Gastrocnemius medialis (tissue), 4 donors: ENCODE measurements at places on chromosomes 4 and X. TPM values are rescaled to one million over a fixed set of nuclear protein-coding genes. Genes with fewer than 3 reads are reported as not detected.

DNA sequence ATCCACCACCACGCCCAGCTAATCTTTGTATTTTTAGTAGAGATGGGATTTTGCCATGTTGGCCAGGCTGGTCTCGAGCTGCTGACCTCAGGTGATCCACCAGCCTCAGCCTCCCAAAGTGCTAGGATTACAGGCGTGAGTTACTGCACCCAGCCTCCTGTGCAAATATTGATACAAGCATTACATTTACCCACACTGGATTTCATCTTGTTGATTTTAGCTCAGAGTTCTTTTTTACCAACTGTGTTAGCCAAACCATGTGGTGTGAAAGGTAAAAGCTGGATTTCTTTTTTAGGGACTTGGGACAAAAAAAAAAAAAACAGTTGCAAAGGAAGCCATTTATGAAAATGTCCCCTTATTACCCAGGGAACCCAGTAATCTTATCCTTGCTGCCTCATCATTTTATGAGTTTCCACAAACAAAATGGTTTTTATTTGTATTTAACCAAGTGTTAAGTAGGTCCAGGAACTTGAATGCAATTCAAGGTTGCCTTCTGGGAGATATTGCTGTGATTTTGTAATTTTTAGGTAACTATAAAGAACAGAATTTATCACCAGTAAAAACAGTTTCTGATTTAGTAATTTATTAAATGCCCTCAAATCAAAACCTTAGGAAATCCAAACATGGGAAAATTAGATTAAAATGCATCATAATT, 202.5 kb downstream of the PALLD start:
- no peak for DNase-seq

The RNF150 gene
- total RNA-seq = 21.2 TPM

- DNase-seq = no peak
These were observed 253.4 kb downstream of the MAPK10 start for GRCh38 chr4:86106475-86106874.

DNA sequence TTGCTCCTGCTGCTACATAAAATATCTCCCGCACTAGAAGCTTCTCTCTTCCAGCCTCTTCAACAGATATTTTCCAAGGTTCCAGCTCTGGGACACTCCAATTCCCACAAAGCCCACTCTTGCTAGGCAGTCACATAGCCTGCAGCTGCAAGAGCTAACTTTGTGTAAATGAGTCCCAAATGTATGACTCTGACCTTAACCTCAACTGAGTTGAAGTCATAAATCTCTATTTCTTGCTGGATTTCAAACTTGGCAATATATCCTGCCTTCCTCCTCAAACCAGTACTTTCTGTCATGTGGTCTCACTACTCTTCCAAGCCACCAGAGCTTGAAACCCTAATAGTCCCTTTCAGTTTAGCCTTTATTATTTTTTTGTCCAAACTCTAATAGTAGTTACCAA, 315.4 kb upstream of the GRIA3 start:
- no peak for DNase-seq

GRCh38 chr4:8291701-8292477, 22.3 kb downstream of the HTRA3 start:
- DNase-seq = peak; percentile 4

- no peak for DNase-seq
These were observed 225.8 kb upstream of the SFRP2 start for GRCh38 chr4:154014407-154015321.

GRCh38 chr4:56296526-56296925, 90.8 kb downstream of the AASDH start:
- no peak for DNase-seq

DNA sequence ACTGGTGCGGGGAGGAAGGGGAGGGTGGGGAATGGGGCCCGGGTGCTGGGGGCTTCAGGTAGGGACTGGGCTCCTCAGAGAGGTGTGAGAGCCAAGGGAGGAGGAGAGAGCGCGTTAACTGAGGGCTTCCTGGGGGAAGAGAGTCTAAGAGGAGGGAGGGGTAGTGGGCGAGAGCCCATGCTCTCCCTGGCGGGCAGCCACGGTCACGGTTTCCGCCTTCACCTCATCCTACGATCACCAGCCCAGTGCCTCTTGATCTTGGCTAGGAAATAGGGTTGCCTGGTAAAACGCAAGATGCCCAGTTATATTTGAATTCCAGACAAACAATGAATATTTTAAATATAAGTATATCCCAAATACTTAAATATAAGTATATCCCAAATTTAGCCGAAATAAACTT, 60.8 kb upstream of the GRPEL1 start:
- no peak for DNase-seq

The PAGE3 gene
- not detected for total RNA-seq

The TEX13D gene
- total RNA-seq = not detected
